Activated CD4-positive, alpha-beta T cell treated with anti-CD3 and anti-CD28 coated beads for 36 hours (primary cell): ENCODE measurements at places on chromosomes 5 and 9. TPM values are rescaled to one million over a fixed set of nuclear protein-coding genes. Genes with fewer than 3 reads are reported as not detected.

DNA sequence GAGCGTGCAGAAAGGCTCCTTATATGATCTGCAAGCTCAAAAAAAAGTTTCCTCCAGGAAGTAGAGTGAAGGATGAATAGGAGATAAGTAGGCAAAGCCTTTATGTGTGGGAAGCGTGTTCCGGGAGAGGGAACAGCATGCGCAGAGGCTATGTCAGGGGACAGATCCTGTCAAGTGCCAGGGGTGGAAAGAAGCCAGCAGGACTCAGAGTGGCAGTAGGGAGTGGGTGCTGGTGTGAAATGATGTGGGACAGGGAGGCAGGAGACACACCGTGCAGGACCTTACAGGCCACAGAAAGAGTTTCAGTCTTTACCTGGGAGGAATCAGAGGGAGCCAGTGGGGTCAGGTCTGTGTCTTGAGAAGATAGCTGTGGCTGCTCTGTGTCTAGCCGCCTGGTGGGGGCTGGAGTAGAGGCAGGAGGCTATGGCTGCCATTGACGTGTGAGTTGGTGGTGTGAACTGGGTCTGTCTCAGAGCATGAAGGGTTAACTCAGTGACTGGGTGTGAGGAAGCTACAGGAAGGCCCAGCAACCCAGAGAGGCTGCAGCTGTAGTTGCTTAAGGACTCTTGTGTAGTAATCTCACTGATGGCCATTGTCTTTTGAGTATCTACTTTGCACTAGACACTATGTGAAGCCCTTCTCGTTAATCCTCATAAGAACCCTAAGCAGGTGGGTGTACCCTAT lies 71.3 kb downstream of the PPARGC1B start:
- H3K4me1 ChIP-seq: no peaks in the 10 kb centered on the region
- DNase-seq: no peak
- no peak overlapping the region for H3K27ac ChIP-seq

- H3K27me3 ChIP-seq: no peaks in the 10 kb centered on the region
- no peak overlapping the region for H3K4me3 ChIP-seq
- no peaks in the 10 kb centered on the region for H3K36me3 ChIP-seq
- no peak for DNase-seq
These were observed 209.0 kb upstream of the IRX1 start for GRCh38 chr5:3386637-3387036.

DNA sequence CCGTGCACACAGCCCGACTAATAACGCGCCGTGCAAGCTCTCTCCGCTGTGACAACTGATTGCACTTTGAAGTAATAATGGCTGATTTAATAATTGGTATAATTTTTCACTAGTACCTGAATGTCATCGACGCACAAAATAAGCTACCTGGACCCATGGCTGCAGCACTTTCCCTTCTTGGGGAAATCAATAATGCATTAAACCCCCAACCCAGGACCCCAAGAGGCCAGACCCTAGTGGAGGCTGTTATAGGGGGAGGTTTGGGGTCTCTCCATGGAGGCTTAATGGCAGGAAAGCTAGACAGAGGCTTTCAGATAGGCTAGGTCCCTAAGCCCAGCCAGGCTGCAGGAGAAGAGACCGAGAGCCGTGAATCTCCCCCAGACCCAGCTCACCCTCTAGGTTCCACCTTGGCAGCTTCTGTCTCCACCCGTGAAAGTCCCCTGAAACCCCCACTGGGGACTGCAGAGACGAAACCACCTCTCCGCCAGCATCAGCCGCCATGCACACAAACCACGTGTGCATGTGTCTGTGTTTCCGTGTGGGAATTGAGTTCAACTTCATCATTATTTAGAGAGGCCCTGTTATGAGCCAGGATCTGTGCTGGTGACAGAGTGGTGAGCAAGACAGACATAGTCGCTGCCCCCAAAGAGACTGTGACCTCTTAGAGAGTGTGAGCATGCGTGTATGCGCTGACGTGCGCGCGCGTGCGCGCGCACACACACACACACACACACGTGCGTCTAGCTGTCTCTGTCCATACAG lies 168.6 kb upstream of the MVB12B start:
- H3K4me1 ChIP-seq: no peaks in the 10 kb centered on the region
- H3K4me3 ChIP-seq: no peak overlapping the region
- H3K27ac ChIP-seq: no peak overlapping the region
- peaks cover 14% of the 10 kb centered on the region for H3K27me3 ChIP-seq
- no peak for DNase-seq

DNA sequence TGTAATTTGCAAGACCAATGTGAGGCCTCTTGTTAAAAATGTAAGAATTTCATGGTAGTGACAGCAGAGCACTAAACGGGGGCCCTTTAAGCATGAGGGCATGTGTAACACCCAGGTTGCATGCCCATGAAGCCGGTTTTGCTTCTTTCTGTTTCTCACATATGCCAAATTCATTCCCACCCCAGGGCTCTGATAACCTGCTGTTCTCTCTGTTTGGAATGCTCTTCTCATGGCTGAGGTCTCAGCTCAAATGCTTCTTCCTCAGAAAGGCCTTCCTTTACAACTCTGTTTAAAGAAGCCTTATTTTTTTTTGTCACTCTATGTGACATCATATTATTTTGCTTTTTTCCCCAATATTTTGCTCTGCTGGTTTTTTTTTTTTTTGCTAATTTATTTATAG lies 369.0 kb downstream of the KIAA0825 start:
- H3K36me3 ChIP-seq: no peaks in the 10 kb centered on the region
- no peak overlapping the region for H3K4me3 ChIP-seq
- DNase-seq: no peak
- no peaks in the 10 kb centered on the region for H3K27me3 ChIP-seq
- H3K27ac ChIP-seq: no peak overlapping the region

DNA sequence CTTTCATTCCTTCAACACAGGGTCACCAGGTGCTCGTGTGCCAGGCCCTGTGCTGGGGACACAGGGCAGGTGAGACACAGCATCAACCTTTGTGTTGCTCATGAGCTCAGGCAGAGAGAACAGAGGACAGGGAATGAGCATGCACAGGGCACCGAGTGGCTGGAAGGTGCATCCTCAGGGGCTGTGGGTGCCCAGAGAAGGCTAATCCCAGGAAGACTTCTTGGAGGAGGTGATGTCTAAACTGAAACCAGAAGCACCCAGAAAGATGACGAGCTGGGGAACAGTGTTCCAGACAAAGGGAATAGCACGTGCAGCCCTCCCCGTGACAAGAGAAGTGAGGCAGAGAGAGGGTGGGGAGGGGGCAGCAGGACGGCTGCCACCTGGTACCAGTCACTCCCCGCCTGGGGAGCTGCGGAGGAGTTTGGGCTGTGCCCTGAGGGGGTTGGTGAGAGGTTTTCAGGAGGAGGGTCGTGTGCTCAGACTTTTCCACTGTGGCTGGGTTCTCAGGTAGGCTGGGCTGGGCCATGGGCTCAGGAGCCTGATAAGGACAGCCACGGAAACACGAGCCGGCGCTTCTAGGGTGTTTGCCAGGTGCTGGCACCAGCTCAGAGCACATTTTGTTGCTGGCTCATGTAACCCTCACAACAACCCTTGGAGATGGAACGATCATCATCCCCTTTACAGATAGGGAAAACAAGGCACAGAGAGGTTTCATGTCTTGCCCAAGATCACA lies 46.0 kb downstream of the HMCN2 start:
- no peak overlapping the region for H3K27ac ChIP-seq
- no peaks in the 10 kb centered on the region for H3K4me1 ChIP-seq
- no peak for DNase-seq
- H3K27me3 ChIP-seq: peaks cover 2% of the 10 kb centered on the region
- H3K36me3 ChIP-seq: no peaks in the 10 kb centered on the region

- no peak overlapping the region for H3K4me3 ChIP-seq
- no peak for DNase-seq
- peaks cover 4% of the 10 kb centered on the region for H3K27me3 ChIP-seq
These were observed 92.5 kb upstream of the ITGA2 start for GRCh38 chr5:52896534-52897237.

- no peak overlapping the region for H3K4me3 ChIP-seq
- H3K27ac ChIP-seq: no peak overlapping the region
- H3K4me1 ChIP-seq: peaks cover 90% of the 10 kb centered on the region
- H3K36me3 ChIP-seq: peaks cover 19% of the 10 kb centered on the region
- no peak for DNase-seq
These were observed 7.1 kb downstream of the TLE4 start for GRCh38 chr9:79578891-79579290.

DNA sequence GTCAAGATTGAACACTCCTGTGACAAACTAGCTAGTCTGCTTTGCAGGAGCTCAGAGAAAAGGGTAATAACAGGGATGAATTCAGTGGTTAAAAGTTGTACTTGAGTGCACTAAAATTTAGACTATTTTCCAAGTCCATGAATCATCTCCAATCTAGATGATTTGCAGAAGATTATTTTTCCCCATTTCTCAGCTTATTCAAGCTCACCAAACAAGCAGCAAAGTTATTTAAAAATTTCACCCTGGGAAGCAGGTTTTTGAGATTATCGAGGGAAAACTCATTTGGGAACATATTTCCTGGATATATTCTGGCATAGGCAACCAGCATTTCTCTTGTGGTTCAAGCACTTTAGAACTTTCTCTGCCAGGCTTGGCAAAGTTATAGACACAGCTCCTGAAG lies 311.4 kb downstream of the TLE1 start:
- no peaks in the 10 kb centered on the region for H3K36me3 ChIP-seq
- no peaks in the 10 kb centered on the region for H3K27me3 ChIP-seq
- DNase-seq: no peak
- no peak overlapping the region for H3K4me3 ChIP-seq
- H3K4me1 ChIP-seq: no peaks in the 10 kb centered on the region

CERCAM gene
- total RNA-seq: 0.75 TPM

AJM1 gene
- total RNA-seq: 4.3 TPM

MTREX gene
- 98.2 TPM for total RNA-seq

PLAC8L1 gene
- not detected for total RNA-seq

HSD17B4 gene
- 92.3 TPM for total RNA-seq
